Inflammatory macrophage treated with lipopolysaccharide for 1 hour (primary cell): ENCODE measurements at places on chromosomes 12 and 14.

GRCh38 chr14:64755781-64756221 lies 51.6 kb downstream of the PLEKHG3 start:
- DNase-seq = no peak

DNA sequence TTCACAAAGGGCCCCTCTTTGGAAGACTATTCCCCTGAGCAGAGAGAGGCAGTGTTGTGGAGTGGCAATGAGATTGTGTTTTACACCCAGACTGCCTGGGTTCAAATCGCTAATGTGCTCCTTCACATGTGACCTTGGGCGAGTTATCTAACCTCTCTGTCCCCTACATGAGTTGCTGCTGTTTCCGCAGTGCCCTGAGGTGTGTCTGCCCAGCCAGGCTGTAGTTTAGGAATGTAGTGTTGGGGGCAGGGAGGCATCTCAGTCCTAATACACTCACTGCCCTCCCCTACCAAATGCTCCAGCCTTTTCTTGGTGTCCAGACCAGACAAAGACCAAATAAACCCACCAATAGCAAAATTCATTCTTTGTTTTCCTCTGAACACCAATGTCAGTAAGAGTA lies 78.6 kb downstream of the SLC24A4 start:
- no peak for DNase-seq

DNA sequence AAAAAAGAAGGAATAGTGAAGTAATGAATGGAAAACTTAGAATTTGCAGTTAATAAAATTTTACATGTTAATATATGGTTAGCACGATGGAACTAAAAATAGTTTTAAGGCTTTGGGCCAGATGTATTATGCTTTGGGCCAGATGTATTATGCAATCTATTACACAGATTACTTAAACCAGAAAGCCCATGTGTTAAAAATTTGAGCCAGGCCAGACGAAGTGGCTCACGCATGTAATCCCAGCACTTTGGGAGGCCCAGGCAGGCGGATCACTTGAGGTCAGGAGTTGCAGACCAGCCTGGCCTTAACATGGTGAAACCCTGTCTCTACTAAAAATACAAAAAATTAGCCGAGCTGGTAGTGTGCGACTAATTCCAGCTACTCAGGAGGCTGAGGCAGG lies 17.2 kb downstream of the IFT81 start:
- DNase-seq = no peak

- DNase-seq = no peak
Measured at GRCh38 chr14:101233021-101233366, 328.3 kb upstream of the DIO3 start.

DNA sequence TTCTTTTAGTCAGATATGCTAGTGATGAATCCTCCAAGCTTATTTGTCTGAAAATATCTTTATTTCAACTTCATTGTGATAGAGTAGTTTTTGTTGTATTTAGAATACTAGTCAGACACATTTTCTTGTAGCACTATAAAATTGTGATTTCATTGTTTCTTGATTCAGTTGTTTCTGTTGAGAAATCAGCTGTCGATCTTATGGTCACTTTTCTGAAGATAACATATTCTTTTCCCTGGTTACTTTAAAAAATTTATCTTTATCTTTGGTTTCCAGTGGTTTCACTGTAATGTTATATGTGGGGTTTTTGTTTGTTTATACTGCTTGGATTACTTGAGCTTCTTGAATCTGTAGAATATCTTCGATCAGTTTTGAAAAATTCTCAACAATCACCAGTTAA lies 426.1 kb downstream of the SOX5 start:
- DNase-seq = no peak

- DNase-seq = no peak
Measured at GRCh38 chr14:95232894-95233584, 75.7 kb upstream of the DICER1 start.

- DNase-seq = no peak
Measured at GRCh38 chr14:20774258-20774824, 6.1 kb downstream of the EDDM3B start.

DNA sequence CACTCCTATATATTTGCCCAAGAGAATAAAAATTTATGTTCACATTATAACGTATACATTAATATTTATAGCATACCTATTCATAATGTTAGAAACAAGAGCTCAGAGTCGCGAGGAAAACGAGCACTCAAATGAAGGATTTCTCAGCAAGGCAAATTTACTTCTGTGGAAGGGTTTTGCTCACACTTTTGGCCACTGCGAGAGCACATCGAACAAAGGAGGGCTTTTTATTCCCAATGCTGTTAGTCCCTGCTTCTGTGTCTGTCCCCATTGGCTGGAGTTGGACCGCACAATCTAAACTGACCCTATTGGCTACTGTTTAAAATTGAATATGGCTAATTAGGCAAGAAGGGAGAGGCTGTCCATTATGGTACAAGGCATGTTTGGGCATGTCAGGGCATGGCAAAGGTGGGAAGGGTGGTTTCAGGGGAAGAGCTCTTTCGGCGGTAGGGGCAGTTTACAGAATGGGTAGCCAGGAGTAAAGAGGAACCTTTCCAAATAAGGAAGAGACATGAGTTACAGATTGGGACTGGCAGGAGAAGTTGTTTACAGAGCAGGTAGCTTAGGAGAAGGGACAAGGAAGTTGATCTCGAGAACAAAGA lies 702.9 kb downstream of the TRHDE start:
- DNase-seq = no peak

GRCh38 chr14:74934476-74935359 lies 11.7 kb upstream of the RPS6KL1 start:
- no peak for DNase-seq
